ENCODE measurements at places on chromosomes 16 and 17.

- DNase-seq, result no peak
These were observed 82.9 kb upstream of the CBX4 start for GRCh38 chr17:79922116-79922601.

DNA sequence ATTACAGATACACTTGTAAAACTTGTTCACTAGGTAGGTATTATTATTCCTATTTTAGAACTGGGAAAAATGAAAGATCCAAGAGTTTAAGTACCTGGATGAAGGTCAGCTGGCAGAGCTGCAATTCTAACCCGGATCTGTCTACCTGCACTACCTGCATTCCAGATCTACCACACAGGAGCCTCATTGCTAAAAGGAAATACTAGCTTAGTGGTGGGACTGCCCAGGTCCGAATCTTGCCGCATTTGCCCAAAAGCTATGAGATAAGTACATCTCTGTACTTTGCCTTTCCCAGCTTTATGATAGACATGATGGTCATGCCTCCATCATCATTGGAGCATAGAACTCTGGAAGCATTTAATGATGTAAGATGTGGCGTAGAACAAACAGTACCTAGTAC is 36.8 kb upstream of the TEKT3 start:
- no peak for DNase-seq

DNA sequence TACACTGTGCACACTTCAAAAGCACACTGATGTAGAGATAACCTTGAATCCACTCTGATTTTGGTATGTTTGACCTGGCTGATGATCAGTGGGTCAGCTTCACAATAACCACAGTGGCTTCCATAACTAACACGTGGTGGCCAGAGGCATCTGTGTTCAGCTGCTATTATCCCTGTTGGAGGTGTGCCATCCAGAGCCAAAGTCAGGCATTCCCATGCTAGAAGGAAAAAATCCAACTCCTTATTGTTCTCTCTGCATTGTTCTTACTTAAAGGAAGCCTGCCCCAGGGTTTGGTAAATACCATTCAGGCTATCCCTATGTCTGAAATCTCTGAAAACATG is 127.3 kb upstream of the MON1B start:
- no peak for DNase-seq

DNA sequence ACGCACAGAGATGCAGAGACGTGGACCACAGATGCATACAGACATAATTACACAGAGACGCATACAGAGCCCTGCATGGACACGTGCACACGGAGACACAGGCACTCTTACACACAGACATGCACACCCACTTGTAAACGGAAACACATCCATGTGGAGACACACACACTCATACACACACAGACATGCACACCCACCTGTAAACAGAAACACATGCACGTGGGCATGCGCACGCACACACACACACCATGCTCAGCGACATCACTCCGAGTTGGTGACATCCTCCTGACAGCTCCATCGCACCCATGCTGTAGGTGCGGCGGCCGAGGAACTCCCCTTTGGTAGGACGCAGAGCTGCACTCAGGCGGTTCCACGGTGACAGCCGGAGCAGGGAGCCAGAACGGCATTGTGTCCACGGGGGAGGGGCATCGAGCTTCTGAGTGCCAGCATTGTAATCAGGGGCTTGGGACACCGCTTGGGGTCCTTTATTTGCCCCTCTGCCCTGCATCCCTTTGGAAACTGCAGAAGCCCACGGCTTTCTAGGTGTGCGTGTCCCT is 233.5 kb downstream of the RBFOX3 start:
- no peak for DNase-seq

- DNase-seq, result no peak
These were observed at the start of gene CRYM for GRCh38 chr16:21277927-21278706. Gene CRYM (minus strand): TSS chr16:21278290. CDS start chr16:21278251, 39 bp downstream.

DNA sequence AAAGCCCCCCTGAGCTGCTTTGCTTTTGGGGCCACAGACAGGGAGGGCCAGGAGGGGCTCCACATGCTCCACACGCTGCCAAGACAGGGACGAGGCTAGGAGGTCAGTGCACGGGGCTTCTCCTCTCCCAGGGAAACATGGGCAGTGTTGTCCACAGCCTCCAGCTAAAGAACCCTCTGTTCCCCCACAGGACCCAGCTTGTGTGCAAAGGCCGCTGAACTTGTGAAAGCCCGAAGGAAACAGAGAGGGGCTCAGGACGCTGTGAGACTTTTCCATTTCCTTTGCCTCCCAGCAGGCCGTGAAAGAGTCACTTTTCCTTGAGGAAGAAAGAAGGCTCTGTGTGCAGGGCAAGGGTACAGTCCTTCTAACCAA is 9.7 kb downstream of the CDRT4 start:
- DNase-seq, result no peak

DNA sequence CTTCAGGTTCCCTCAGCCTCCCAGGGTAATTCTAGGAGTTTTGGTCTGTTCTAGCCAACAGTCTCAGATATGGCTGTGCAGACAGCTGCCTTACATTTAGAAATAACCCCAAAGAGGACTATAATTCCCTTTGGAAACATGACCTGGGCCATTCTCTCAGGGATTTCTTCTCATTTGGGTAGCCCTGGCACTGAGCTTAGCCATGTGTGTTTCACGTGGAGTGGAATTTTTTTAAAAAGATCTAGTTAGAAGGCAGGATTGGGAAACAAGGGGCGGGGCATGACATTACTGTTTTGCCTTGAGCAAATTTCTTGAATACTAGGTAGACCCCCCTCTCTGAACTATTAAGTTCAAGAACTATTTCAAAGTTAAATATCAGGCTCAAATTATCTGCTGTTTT is 29.6 kb upstream of the MRC2 start:
- no peak for DNase-seq

DNA sequence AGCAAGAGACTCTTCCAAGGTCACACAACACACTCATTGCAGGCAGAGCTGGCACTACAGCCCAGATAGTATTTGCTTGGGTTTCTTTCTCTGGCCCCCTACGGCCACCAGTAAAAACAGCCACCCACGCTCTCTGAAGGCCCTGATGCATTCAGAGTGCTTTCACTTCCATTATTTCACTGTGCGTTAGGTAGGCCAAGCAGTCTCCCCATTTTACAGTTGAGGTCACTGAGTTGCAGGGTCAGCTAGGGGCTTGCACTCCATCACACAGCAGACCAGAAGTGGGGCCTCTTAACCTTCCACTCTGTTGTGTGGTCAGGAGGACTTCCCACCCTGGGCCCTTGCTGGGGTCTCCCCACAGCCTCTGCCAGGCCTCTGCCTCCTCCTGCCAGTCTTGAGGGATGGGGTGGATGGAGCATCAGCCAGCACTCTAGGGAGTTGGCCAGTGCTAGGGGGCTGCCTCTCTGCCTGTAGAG is 2.5 kb downstream of the TBX21 start:
- no peak for DNase-seq

All from stimulated activated CD4-positive, alpha-beta T cell treated with anti-CD3 and anti-CD28 coated beads, TNF-alpha, amount 100 ng/mL, for 1 hour (primary cell).